Activated T-cell treated with anti-CD3 and anti-CD28 coated beads for 24 hours (primary cell): ENCODE measurements at places on chromosomes 3 and 15.

GRCh38 chr3:15791525-15791924, 6.3 kb downstream of the ANKRD28 start:
- no peak for DNase-seq

DNA sequence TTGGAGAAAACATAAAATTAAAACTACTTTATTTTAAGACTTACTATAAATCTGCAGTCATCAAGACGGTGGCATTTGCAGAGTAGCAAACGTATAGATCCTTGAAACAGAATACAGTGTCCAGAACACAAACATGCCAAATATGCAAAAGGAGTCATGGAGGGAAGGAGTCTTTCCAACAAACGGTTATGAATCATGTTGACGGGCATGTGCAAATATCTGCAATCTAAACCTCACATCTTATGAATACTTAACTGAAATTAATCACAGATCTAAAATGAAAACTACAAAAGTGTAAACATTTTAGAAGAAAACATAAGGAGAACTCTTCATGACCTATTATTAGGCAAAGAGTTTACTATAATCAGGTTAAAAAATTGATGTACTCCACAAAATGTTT, 69.4 kb downstream of the TFRC start:
- no peak for DNase-seq

DNA sequence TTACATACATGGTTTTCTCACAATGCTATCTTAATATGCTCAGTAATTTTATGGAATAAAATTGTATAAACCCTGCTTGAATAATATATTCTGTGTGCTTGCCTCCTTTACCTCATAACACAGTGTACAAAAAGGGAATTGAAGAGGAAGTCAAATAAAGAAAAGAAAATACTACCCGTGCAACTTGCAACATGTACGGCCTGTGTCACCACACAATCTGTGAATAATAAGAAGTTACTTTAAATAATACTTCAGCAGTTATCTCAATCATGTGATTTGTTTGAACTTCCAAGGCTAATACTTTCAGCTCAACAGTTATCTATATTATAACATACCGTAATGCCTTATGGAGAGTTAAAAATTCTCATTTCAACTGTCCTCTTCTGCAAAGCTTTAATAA, 58.1 kb upstream of the SATB1 start:
- no peak for DNase-seq

GRCh38 chr3:152780553-152780952, 54.4 kb upstream of the P2RY1 start:
- DNase-seq: no peak

DNA sequence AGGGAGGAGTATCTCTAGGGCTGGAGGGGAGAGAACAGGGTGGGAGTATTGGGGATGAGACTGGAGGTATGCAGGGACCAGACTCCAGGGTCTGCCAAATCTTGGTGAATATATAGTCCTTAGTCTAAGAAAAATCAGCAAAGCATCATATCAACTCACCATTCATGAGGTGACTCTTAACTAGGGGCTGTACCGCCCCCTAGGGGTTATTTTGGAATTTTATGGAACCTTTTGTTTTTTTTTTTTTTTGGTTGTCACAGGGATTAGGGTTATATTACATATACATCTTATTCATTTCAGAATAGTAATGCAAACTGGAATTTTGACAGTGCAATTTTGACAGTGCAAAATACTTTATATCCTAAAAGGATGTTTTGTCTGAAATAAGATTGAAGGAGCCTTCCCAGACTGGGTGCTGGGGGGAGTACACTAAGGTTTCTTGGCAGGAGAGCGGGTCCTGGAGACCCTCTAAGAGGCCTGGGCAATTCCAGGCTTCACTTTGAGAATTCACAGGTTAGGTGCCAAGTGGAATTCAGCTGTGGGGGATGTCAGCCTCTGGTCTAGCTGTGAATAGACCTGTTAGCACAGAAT, 7.5 kb downstream of the CMTM7 start:
- no peak for DNase-seq
